CD4-positive, alpha-beta T cell treated with Interleukin-6 at 100 ng/mL for 8 hours (primary cell): ENCODE measurements at places on chromosomes 3 and 15.

DNA sequence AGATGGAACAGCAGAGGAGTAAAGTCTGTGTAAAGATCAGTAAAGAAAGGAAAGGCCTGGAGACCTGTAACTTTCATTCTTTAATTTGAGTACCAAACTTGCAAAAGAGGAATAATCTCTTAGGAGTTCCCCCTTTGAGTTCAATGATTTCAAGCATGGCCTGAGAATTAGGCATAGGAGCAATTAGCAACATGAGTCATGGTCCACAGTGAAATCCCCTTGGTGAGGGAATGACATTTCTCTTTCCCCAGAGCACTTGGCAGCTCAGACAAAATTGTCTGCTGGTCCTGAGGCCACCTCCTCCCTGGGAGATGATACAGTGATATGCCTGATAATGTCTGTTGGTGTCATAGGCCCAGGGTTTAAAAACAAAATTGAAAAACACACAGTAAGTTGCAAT is 81.4 kb upstream of the CRBN start:
- DNase-seq, result no peak

- no peak for DNase-seq
Observed at GRCh38 chr3:81554801-81555200, 206.6 kb downstream of the GBE1 start.

DNA sequence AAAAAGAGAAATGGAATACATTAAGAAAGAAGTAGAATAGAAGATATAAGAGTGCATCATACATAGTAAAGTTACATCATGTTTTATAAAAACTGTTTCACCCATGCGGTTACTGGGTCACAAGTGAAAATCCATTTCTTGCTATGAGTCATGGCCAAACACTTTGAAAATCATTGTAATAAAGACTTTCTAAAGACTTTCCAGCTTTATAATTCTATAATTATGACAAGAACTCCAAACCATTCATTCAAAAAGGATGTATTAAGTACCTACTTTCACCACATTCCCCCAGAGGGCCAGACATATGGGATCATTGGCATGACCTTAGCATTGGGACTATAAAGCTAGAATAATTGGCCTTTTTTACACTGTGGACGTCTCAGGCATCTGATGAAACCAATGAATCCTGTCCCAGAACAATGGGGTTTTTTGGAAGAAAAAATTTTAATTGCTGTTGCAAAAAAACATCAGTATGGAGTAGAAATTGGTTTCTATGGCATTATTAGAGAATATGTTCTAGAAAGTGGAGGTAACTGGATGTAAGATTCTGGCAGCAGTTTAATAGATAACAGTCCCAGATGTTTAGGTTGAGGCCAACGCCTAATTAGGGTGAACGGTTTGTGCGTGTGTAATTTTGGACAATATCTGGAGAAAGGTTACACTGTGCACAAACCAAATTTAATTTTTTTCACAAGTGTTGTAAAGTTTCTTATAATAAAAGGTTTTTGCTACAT is 3.3 kb upstream of the SKIC8 start:
- no peak for DNase-seq

DNA sequence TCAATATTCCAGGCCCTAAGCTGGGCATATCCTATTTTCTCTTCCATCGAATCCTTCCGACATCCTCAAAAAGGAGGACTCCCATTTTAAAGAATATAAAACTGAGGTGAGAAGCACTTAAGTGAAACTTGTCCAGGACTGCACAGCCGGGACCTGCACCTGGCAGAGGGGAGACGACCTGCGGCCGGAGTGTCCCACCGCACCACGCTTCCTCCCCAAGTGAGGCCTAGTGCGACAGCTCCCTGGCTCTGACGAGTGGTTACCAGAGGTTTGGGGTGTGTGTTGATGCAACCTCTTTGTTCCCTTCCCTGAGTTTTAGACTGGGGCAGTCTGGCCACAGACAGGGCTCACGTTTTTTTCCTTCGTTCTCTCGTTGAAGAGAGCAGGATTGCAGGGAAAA is 24.9 kb upstream of the ATP2B2 start:
- no peak for DNase-seq

GRCh38 chr3:19816631-19817030 is 117.4 kb downstream of the EFHB start:
- DNase-seq, result no peak

GRCh38 chr3:55859305-55859704 is 372.2 kb upstream of the WNT5A start:
- no peak for DNase-seq

DNA sequence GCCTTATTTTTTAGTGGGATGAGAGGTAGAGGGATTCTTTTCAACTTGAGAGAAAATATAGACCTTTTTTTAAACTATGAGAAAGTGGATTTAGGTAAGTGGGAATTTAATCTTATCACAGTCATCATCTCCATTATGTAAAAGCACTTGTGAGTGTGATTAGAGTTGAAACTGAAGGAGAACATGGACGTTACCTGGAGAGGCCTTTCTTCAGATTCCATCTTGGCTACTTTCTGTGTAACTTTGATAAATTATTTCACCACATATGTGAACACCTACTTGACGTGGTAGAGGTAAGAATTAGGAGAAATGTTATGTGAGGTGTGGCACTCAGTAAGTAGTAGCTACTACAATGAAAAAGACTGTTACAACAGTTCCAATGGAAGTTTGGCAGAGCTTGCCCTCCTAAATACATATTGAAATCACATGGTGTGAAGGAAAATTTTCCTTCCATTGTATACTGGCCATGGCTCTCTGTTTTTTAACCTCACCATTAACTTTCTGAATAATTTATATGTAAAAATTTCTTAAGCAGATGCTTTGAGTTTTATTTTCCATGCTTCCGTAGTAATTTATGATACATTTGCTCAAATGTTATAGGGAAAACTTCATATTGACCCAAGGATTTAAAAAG is 193.3 kb downstream of the FNDC3B start:
- no peak for DNase-seq

DNA sequence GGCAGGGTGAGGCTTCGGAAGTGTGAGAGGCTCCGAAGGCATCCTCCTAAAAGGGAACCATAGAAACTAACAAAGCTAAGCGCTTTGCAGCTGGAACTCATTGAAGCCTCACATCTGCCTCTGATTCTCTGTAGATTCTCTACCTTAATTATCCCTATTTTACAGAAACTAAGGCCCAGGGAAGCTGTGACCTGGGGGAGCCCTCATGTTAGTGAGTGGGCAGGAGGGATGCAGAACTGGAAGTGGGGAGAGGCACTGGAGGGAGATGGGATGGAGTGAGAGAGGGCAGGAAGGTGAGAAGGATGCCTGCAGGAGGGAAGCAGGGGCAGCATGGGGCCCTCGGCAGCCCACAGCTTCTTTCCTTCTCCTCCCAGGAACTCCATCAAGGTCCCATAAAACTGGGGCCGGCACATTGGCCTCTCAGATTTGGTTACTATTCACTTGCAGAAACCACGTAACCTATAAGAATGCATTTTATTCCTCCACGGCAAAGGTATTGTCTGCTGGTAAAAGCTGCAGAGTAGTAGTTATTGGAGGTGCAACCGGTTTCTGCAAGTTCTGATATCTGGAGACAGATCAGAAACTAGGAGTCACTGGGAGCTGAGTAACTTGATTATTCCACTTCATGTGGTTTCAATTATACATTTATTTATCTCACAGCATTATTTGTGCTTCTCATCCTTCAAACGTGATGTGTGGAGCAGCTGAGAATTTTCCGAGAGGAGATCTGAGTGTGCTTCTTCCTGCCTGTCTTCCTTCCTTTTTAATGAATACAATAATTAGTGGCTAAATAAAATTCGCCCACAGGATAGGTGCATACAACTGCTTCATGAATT is 24.0 kb upstream of the CHCHD6 start:
- no peak for DNase-seq

- no peak for DNase-seq
Observed at GRCh38 chr3:176078906-176079305, 1118.4 kb downstream of the TBL1XR1 start.

GRCh38 chr3:129226374-129226773 is 23.0 kb upstream of the COPG1 start:
- DNase-seq, result no peak

DNA sequence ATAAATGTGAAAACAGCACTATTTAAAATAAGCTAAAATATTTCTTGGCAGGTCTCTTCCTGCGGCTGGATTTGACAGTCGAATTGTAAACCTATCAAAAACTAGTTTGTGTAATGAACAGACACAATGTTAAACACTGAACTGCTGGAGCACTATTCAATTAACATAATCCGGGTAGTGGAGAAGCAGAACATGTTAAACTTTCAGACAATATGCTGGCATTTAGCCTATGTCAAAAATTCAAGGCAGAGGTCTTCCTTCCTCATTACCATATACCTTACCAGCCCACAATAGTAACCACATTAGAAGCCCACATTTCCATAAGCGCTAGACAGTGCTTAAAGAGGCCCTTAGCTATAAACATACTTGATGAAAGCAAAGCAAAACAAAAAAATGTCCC is 1042.9 kb downstream of the ROBO1 start:
- DNase-seq, result no peak

- DNase-seq, result no peak
Observed at GRCh38 chr15:60372227-60372626, 25.6 kb downstream of the ANXA2 start.

GRCh38 chr3:55191911-55192775 is 264.3 kb upstream of the LRTM1 start:
- DNase-seq, result no peak

DNA sequence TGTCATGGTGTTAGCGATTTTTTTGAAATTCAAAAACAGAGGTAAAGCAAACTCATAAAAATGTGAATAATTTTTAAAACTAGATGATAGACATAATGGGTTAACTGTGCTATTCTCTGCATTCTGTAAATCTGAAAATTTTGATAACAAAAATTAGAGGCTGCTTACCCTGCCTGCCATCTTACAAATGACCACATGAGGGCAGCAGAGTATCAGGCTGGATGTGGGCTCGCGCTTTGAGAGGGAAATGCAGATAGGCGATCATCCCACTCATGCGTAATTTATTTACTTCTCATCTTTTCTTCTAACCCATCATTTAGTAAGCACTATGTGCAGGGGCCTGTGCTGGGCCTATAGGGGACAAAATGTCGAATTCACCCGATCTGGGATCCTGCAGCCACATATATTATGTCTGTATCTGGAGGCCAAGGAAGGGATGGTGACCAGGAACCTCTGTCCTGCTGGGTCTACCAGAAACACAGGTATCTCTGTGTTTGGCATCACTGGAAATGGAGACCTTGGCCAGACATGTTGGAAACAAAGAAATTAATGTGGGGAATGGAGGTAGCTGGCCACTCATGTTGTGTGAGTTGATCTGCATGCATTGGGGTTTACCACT is 7.8 kb upstream of the RAD18 start:
- DNase-seq, result peak; percentile 73

GRCh38 chr3:129699199-129699598 is 92.7 kb upstream of the PLXND1 start:
- DNase-seq, result no peak

DNA sequence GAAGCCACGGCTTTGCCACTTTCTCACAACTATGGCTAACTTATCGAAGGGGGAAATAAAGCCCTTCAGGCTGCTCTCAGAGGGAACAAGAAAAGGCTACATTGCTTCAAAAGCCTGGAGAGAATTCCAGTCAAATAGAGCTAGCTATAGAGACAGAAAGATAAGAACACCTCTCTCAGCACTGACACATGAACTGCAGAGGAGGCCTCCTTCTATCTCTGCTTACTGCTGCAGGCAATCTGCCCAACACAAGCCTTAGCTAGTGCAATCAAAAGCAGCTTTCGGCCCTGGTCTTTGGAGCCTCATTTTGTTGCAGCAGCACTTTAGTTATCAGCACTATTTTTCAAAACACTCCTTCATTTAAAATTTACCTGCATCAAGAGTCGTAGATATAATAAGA is 118.4 kb upstream of the ROBO1 start:
- DNase-seq, result no peak

GRCh38 chr15:65082303-65082953 is 5.9 kb downstream of the KBTBD13 start:
- peak; percentile 14 for DNase-seq

- DNase-seq, result no peak
Observed at GRCh38 chr3:196051282-196052076, 30.4 kb downstream of the TFRC start.

DNA sequence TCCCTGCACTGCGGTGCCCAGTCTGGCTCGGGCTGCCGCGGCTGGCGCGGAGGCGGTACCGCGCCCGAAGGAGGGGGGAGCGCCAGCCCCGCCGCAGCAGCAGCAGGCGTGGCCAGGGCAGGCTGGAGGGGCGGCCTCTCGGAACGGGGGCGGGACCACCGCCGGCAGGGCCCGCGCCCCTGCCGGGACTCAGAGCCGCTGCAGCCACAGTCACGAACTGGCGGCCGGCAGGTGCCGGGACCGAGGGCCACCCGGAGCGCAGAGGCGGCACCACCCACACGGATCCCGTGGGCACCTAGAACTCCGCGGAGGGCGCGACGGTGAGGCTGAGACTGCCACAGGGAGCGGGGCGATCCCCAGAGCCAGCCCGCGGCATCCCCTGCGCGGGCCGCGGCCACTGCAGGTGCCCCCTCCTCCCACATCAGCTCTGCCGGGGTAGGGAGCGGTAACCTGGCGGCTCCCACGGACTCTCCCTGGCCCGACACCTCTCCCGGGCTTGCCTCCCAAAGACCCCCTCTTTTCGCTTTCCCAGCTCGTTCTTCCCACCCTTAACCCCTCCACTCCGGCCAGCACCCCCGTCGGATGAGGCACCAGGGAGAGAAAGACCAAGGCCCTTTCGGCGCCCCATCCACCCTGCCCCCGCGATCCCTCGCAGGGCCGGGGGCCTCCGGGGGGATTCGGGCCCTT is at the start of gene VWA5B2:
TSS of gene VWA5B2 (plus strand) at position 192 of the 687 bp plus-strand sequence. CDS start 944 bp downstream, outside the sequence.
- peak; percentile 59 for DNase-seq

DNA sequence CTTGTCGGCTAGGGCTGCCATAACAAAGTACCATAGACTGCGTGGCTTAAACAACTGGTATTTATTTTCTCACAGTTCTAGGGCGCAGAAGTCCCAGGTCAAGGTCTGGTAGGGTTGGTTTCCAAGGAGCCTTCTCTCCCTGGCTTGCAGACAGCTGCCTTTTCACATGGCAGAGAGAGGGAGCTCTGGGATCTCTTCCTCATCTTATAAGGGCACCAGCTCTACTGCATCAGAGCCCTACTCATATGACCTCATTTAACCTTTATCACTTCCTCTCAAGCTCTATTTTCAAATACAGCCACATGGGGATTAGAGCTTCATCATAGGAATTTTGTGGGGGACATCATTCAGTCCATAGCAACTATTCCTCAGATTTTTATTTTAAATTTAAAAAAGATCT is 17.6 kb upstream of the PAQR9 start:
- no peak for DNase-seq

- no peak for DNase-seq
Observed at GRCh38 chr15:65069179-65069578, 1.4 kb upstream of the RASL12 start.

DNA sequence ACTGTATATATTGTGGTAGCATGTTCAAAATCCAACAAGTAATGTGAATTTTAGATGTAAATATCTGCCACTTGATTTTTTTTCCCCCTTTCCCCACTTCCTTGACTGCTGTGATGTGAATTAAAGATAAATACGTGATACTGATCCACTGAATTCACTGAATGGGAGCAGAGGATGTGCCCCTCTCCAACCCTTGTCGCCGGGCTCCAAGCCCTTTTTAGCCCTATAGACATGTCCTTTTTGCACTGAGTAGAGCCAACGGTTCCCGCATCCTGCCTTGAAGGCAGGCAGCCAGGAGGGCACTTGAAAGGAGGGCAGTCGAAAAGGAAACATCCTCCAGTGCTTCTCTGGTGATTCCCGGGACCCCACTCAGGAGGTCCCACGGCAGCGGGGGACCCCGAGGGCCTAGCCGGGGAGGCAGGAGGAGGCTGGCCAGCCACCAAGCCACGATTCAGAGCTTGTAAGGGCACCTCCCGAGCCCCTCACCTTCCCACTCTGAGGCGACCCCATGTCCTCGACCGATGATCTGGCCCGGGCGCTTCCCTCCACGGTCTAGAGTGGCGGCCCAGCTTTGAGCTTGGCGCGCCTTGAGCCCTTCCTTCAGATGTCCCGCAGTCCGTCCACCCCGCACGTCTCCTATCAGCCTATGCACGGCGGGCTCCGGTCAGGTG is 901 bp upstream of the MANF start:
- DNase-seq, result no peak
